ENCODE measurements at places on chromosomes 4 and X.
A peak's percentile ranks its signal among the peaks of the same experiment; 100 is the strongest.

DNA sequence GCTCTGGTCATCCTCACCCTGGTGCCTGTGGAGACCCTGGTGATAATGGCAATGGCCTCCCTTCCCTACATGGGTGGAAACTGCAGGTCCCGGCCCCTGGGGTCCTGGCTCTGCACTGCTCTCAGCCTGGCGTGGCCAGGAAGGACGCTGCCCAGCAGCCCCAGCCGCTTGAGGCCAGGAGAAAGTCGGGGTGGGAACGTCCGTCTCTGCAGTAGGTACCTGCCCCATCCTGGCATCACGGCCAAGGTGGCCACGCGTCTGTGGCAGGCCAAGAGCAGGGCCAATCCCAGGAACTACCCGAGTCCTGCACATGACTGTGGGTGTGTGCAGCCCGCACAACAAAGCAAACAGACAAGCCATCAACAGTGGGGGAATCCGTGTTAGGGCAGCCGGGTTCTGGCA lies 33.8 kb downstream of the FGFRL1 start:
- no peak for DNase-seq

DNA sequence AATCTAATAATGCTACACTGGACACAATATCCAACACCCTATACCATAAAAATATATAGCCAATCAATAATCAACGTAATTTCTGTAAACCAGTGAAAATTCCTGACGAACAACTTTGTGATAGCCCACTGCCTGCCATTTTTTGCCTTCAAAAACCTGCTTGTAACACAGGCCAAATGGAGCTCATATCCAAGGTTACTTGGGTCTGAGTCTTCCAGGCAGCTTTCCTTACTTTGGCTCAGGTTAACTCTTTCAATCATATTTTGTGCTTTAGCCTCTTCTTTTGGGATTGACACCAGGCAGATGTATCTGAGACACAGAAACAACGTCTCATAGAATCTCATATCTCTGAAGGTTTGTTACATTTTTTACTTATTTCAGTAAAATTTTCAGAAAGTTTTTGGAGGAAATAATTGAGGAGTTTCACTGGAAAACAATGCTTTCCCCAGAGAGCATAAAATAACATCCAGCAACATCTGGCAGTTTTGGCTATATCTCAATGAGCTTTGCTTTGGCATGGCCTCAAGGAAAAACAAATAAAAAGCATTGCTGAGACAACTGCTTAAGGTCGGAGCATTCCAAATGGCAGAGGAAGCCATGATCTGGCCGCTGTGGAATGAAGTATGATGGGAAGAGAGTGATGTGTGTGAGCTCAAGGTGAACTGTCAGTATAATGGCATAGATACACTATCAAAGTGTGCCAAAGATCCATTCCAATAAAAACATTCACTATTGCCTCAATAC lies 162.9 kb upstream of the SPIN4 start:
- no peak for DNase-seq

- DNase-seq = no peak
Observed at GRCh38 chr4:184896868-184897715, 71.3 kb upstream of the ACSL1 start.

GRCh38 chrX:51395810-51396728 lies 63.4 kb downstream of the NUDT10 start:
- peak; percentile 15 for DNase-seq

DNA sequence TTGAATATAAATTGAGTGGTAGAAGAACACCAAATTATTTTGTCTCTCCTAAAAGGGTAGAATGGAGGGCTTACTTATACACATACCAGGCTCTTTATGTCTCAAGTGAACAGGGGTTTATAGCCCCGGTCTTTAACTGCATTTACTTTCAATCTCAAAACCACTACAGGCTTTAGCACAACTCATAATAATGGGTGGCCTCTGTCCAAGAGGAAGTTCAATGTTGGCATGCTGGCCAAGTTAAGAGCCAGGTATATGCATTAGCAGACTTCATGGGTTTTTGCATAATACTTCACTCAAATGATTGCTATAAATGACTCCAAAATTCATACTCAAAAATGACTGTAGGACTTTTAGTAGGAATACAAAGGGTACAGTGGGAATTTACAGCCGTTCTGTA lies 118.5 kb upstream of the OTUD4 start:
- no peak for DNase-seq

DNA sequence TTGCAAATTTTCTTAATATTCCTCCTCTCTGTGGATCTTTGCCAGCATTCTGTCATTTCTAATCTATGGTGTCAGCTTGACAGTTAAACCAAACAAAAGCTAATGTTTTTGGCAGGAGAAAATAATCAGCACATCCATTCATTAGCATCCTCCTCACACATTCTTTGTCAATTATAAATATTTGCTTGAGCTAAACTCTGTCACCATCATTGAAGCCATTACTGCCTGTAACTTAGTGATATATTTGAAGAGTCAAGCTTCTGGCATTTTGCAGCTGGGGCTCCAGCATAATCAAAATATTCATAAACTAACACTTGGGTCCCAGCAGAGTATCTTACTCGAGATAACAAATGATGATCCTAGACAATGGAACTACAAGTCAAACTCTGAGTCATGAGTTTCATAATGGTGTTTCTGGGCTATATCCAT lies 126.1 kb downstream of the EIF4E start:
- no peak for DNase-seq

GRCh38 chrX:108033890-108034289 lies 11.0 kb upstream of the VSIG1 start:
- DNase-seq = no peak

- DNase-seq = no peak
Observed at GRCh38 chr4:86909546-86910295, 17.5 kb upstream of the C4orf36 start.

GRCh38 chr4:74328501-74328900 lies 20.2 kb downstream of the EPGN start:
- no peak for DNase-seq

DNA sequence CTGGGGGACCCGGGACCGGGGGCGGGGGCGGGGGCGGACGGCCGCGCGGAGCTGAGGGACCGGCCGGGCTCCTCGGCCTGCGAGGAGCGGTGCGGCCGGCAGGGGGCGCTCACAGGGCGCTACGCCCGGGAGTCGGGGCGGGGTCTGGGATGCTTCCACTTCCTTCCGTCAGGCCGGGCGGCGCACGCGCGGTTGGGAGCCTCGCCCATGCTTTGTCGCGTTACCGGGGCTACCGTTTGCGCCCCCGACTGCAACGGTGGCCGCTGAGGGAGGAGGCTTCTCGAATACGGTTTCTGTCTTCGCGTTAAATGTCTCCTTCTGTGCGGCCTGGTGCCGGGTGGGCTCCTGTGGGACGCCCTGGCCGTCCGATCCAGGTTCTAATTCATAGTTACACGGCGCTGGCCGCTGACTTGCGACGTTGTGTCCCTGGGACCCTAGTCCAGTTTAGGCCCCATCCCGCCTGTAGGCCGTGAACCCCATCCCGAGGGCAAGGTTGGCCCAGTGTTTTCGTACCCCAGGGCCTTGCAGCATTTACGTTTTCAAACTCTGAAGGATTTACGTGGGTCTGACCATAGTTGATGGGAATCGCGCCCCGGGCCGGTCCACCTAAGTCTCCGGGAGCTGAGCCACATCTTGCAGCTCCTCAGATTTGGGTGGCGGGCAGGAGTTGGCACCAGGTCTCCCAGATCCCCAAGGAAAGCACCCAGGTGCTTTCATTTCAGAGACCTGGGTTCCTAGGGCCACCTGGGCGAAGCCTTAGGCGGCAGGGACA lies 549 bp downstream of the MSL3 start:
- DNase-seq = peak; percentile 84

DNA sequence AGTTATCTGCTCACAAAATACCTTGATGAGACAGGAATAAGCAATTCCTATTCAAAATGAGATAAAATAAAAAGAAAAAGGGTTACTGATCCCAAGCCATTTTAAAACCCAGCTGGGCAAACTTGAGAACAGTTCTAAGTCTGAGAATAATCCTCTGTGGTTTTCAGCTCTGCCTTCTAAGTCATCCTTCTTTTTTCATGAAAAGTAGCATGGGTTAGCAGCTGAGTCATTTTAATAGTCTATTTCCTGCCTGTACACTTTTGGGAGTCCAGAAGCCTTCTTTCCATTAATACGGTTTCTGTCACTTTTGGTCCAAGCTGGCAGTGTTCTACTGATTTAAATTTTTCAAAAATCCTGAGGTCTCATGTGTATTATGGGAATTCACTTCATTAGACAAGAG lies 374.3 kb downstream of the IQCM start:
- no peak for DNase-seq

GRCh38 chrX:35166023-35166422 lies 223.4 kb downstream of the FAM47B start:
- DNase-seq = no peak

DNA sequence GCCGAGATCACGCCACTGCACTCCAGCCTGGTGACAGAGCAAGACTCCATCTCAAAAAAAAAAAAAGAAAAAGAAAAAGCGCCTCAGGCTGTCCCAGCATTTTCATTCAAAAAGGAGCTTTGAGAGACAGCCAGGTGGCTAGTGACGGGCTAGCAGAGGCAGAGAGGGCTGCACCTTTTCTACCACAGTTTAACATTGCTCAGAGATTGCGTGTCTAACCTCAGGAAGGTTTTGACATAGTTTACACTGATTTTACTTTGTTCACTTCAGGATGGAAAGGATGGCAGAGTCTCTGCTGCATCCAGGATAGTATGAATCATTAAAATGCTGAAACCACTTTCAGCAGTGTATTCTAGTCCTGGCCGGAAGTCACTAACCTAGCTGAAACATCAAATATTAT lies 28.1 kb downstream of the ZFP42 start:
- no peak for DNase-seq

GRCh38 chrX:10931976-10932375 lies 179.2 kb upstream of the HCCS start:
- no peak for DNase-seq

DNA sequence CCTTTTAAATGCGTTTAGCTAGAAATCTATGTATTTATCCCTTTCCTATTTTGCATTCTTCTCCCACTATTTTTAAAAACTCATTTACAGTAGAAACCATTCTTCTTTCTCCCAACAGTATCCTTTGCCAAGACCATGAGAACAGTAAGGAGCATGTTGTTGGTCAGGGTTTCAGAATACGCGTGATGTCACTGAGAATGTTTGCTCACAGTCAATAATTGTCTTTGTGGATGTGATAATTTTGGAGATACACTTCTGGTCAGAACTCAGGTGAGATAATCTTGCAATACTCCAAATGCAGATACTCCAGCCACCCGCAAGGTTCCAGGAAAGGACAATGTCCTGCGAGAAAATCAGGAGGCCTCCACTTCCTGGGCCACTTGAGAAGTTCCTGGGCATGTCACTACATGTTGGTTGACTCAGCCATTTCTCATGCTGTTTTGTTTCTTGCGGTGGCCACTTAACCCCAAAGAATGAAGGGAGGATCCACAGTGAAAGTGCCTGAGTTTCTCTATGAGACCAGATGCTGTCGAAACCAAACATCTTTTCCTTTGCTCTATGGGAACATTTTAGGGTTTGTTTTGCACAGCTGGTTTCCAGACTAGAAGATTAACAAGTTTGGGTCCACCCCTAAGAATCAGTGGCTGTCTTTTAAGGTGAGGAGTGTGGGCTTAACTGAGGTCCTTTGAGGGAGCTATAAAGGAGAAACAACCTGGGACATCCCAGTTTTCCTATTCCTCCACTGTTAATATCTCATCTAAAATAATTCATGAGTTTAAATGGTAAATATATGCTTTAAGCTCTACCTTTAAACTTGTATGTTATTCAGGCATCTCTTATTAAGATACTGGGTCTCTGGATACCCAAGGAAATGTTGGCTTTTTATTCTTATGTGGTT lies 116.0 kb downstream of the SOWAHB start:
- DNase-seq = no peak

DNA sequence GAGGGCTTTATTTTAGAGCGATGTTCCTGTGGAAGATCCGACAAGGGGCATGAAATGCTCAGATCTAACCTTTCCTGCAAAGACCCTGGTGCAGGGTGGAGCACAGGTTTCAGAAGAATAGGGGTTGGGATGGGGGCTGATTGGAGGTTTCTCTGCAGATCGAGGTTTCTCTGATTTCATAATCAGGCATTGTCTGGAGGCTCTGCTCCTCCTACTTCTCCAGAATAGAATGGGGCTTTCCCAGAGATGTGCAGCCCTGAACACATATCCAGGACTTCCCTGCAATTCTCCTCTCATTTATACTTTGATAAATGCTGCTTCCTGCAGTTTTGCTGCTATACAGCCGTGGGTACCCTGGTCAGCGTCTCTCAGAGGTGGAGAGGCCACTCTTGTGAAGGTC lies 397.6 kb upstream of the BOD1L1 start:
- no peak for DNase-seq

- DNase-seq = peak; percentile 3
Observed at GRCh38 chr4:108168160-108168670, 517 bp downstream of the LEF1 start.

DNA sequence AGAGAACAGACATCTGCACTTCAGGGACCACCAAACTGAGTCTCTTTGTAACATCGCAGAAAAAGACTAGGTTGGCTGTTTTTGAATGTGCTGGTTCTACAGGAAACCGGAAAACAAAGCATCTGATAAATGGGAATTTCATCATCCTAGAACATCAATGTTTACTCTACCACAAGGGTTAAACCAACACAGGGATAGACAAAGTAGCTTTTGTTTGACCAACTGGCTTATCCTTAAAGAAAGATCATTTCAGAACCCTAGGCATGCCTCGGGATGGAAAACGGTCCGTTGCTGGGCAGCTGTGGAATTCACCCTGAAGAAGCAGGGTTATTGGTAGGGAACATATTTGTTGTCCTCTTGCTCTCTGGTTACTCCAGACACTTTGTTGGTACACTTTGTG lies 2355.5 kb upstream of the AGA start:
- DNase-seq = no peak

DNA sequence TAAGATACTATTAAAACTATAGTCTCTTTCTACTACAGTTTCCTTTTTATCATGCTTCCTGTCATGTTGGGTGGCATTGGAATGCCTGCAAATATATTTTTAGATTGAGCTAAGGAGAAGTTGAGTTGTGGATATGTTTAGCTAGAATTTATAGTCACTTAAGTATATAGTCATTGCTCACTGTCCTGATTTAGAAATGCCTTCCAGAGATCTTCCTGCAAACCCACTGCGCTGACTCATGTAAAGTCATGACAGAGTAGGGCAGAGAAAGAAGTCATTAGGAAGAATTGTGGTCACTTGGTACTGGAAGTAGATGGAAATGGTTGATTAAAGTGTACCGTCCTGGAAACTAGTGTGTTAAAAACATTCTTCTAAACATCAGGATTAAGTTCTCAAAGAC lies 490.3 kb upstream of the PABPC4L start:
- no peak for DNase-seq

DNA sequence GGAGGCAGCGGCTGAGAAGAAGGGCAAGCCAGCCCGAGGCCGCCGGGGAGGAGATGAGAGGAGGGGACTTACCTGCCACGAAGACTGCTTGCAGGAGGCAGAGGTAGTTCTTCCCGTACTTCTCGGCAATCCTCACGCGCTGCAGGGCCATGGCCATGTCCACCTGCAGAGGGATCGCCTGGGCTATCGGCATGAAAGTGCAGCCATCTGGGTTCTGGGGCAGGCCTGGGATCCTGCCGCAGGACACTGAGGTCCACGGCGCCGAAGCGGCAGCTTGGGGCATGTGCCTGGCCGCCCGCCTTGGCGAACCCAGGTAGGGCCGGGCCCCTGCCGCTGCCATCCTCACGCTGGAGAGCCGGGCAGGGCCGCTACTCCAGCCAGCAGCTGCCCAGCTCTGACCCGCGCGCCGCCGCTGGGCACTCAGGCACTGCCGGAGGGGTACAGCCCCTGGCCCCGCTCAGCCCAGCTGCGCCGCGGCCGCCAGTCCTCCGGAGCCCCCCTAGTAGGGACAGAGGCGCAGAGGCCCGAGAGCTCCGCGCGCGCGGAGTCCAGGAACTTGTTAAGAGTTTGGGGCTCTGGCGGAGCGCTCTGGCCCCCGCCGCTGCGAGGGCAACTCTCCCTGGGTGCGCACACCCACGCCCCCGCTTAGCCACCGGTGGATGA lies 16.0 kb downstream of the MCF2 start:
- DNase-seq = no peak

Data from activated CD4-positive, CD25-positive, alpha-beta regulatory T cell (primary cell).